Karpas-422 (cell line): ENCODE measurements at places on chromosomes 6 and 20.

DNA sequence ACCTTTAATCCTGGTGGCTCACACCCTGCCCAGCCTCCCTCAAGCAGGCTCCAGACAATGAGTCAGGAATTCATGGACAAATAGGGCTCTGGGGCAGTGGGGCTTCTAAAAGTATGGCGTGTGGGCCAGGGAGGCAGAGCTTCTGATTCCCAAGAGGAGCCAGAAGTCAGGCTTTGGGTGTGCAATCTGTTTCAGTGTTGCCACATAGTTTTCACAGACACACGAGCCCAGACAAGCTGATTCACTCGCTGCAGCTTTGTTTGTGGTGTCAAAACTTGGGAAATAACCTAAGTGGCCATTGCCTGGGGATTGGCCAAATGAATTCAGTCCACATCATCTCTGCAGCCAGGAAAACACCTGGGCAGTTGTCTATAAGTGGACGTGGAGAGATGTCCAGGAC, 9.2 kb downstream of the PEDS1 start:
- no peak for DNase-seq

- no peak for DNase-seq
Measured at GRCh38 chr6:148269386-148269785, 73.3 kb upstream of the SASH1 start.

DNA sequence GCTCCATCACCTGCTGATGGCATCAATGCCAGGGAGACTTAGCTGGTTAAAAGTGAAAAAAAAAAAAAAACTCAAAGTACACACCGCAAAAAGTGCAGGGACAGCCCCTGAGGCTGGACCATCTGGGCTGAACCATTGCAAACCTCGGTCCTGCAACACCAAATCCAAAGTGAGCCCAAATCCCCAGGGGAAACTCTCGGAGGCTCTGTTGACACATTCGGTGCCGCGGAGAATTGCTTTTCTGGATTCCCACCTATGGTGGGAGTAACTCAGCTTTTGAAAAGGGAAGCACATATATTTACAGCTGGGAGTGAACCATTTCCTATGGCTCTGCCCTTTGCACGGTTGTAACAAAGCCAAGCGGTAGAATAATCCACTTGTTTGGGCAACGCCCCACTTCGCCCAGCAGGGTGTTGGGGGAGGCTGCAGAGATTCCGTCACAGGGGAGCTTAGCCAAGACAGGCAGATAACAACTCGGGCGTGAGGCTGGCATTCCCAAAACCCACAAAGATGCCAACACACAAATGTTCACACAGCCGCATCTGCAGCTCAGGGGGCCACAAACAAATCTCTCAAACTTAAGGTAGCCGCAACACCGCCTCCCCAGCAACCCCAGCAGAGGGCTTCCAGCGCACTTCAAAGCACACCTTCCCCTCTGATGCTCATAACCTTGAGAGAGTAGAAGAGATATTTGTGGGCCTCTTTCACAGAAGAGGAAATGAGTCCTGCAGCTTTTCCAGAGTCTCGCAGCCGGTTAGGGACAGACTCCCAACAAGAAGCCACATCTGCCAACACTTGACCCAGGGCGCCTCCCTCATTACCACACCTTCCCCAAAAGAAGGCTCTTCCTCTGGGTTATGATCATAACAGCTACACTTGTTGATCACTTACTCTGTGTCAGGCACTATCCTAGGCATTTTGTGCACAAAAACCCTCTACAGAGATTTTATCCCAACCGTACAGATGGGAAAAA, 11.4 kb downstream of the ZC3H12D start:
- peak; percentile 43 for DNase-seq

DNA sequence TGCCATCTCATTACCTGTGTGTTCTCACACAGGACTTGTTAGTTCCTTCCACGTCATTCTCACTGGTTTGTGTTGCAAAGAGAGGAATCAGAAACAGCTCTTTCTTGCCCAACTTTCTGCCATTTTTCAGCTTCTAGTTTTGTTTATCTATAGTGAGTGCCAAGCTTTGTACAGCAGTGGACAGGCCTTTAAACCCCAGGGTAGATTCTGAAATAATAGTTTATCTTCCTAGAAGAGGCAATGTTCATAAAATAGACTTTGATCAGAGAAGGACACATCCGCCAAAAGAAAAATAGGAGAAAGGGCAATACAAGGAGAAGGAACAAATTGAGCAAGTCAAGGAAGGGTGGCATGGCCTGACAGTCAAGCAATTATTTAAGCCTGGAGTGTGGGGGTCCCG, 17.7 kb upstream of the TMEM30A start:
- no peak for DNase-seq
